Stimulated activated naive B cell treated with anti-CD40 and anti-IgM and Interleukin-4, amounts not matched to agents 10 μg/mL and 1 μg/mL and 100 μg/mL, for 72 hours (primary cell): ENCODE measurements at places on chromosomes 12 and 14.

DNA sequence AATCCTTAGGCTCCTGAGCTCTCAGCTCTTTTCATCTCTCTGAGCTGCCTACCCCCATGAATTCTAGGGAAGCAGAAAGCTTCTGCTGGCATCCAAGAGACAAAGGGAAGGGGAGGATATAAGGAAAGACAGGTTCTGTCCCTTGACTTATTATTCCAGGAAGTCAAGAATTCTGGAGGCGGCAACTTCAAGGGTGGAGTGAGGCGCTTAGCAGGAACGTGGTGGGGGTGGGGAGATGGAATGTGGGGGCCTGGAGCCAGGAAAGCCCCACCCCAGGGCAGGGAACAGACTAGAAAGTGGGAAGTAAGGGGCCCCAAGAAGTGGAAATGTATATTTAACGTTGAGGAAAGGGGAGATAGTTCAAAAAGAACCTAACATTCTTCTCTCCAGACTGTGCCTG, 1.4 kb downstream of the CALCOCO1 start:
- no peak for DNase-seq

DNA sequence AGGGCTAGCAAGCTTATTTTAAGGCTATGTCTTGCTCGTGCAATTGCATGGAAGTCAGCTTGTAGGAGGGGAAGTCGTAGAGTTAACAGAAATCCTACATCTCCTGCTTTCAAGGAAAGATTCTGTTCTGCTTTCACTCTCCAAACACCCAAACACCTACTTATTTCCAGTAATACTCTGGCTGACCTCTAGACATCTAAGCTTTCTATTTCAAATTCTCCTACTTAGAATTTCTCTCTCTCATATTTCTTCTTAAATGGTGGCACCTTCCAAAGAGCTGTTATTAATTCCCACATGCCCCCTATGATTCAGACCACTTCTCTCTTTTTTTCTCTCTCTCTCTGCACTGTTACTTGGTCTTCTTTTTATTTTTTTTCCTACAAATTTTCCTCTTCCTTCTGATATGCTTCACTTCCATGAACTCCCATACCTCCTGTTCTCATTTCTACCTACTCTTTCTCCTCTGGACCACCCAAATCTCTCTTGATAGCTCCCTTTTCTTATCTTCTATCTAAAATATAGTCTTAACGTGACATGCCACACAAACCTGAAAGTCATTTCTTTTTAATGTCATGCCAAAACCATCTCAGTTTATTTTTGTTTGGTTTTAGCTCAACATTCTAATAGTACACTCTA, 90.8 kb downstream of the RPS6KA5 start:
- DNase-seq = no peak

DNA sequence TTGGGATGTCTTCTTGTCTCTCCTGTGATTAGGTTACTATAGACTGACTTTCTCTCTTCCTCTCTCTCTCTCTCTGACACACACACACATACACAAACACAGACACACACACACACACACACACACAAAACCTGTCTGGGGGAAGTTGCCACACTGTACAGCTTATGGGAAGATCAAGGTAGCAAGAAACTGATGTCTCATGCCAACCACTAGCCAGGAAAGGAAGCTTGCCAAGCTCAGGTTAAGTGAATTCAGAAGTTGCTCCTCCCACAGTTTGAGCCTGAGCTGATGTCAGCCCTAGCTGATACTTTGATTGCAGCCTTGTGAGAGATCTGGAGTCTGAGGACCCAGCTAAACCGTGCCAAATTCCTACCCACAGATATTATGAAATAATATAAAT, 67.1 kb downstream of the PPFIA2 start:
- DNase-seq = no peak

DNA sequence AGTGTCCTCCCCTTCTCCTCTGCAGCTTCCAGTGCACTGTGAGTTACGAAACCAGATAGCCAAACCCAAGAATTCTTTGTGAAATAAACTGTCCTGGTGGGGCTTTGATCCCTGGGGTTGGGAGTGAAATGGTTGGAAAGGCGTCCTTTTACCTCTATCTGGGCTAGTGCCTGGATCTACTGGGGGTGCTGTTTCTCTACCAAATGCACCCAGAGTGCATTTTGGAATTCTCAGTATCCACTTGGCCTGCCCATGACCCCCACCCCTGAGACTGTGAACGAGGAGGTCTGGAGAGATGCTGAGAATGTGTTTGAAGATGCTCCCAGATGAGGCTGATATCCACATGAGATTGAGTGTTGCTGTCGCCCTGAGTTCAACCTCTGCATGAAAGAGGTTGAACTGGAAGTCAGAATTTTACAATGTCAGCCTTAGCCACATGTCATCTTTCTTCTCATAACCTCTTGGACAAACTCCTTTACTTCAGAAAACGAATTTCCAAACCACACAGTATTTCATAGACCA, 87.1 kb upstream of the CLMN start:
- no peak for DNase-seq

DNA sequence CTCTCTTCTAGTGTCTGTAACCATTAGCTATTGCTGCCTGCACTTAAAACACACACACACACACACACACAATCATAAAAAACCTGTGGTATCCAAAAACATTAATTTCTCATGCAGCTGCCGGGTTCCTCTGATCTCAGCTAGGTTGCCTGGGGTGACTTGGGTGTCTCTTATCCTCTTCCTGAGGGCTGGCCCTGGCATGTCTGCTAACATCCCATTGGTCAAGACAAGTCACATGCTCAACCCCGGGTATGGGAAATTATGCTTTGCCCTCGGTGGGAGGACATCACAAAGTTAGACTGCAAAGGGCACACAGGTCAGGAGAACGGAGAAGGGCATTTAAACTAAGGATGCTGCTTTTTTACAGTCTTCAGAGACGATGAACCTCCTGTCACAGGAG, 55.7 kb downstream of the TRPV4 start:
- no peak for DNase-seq

DNA sequence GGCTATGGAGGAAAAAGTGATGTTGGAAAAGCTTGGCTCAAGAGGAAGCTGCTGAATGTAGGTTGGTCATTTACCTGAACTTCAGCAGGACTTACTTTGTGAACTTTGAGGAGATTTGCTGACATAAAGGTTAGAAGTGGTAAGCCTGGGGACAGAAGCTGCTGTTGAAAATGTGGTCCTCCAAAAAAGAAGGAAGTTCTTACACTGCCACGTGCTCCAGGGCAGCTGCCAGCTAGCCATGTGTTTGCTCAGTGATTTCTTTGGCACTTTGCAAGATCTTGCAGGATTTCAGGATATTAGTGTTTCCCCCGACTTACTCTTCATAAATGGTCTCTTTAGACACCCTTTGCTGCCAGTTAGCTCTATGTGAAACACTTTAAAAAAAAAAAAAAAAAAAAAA, 14.8 kb upstream of the DYRK2 start:
- DNase-seq = no peak

DNA sequence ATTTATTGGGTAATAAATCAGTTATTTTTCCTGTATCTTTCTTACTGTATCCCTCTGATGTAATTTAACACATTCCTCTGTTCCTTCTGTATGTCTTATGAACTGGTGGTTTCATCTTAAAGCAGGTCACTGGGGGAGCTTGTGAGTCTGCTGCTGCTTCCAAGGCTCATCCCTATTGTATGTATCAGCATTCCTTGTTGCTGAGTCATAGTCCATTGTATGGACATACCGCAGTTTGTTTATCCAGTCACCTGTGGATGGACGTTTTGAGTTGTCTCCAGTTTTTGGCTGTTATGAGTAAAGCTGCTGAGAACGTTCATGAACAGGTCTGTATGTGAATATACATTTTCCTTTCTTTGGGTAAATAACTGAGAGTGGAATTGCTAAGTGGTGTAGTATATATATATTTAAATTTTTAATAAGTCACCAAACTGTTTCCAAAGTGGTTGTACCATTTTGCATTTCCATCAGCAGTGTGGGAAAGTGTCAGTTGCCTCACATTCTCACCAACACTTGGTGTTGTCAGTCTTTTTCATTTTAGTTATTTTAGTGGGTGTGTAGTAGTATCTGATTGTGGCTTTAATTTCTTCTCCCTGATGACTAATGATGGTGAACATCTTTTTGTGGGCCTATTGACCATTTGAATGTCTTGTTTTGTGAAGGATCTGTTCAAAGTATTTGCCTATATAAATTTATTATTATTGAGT, 82.7 kb downstream of the BEGAIN start:
- no peak for DNase-seq

- no peak for DNase-seq
These were observed 197.8 kb downstream of the FSCB start for GRCh38 chr14:44309331-44309730.

- DNase-seq = no peak
These were observed 172.2 kb downstream of the NAV3 start for GRCh38 chr12:78002878-78003277.

DNA sequence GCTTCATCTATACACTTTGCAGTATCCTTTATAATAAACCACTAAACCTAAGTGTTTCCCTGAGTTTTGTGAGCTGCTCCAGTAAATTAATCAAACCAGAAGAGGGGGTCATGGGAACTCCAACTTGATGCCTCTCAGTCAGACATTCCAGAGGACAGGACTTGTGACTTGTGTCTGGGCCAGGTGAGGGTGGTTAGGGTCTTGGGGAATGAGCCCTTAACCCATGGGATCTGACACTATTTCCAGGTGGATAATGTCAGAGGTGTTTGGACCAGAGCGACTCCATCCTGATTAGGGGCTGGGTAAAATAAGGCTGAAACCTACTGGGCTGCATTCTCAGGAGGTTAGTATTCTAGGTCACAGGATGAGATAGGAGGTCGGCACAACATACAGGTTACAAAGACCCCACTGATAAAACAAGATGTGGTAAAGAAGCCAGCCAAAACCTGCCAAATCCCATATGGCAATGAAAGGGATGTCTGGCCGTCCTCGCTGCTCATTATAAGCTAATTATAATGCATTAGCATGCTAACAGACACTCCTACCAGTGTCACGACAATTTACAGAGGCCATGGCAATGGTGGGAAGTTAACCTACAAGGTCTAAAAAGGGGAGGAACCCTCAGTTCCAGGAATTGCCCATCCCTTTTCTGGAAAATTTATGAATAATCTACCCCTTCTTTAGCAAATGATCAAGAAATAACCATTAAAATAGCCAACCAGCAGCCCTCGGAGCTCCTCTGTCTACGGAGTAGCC, 58.7 kb downstream of the BCAT1 start:
- DNase-seq = no peak

DNA sequence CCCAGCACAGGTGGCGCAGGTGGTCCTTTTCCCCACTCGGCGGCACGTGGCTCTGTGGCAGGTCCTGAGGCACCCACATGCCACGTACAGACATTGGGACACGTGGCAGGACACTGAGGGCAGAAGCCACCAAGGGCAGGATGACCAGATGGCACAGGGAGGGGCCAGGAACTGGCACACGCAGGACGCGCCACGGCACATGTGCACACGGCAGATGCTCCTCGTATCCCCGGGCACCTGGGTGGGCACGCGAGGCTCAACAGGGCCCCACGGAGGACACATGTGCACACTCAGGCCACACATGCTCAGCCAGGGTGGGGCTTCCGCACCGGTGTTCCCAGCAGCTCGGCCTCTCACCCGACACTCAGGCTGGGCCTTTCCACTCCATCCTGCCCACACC, 52.0 kb downstream of the FBRSL1 start:
- DNase-seq = no peak

DNA sequence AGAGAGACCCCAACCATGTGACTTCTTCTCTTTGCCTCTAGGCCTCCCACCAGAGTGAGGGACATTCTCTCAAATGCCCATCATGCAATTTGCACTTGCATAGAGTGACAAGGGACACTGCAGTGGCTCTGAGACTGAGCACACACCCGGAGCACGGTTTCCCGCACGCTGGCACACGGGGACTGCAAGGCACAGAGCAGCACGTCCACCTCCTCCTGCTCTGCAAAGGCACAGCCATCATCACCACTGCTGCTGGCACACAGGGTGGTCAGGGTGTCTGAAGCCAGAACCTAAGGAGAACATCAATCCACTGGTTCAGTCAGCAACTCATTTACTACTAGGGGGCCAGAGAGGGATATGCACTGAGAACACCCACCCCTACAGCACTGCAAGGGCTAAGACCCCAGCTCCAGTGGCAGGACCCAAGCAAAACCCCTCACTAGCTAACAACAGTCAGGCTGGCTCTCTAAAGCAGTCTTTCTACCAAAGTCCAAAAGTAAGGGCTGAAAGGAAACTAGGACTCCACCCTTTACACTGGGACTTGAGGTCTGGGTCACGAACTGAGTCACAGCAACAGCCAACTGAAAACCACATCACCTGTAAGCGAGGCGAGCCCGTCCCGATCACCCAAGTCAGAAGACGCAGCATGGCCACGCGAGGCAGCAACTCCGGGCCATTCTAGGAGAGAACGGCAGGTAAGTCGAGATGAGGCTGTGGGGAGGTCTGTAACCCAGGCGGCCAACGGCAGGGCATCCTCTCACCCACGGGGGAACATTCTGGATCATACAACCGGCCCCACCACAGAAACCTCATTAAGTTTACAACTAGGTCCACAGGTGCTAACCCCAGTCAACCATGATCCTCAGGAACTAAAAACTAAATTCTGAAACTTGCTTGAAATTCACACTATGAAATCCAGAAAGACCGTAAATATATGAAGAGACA, 37.9 kb downstream of the GCN1 start:
- no peak for DNase-seq

- DNase-seq = no peak
These were observed 30.3 kb upstream of the CLIP1 start for GRCh38 chr12:122452701-122453285.

DNA sequence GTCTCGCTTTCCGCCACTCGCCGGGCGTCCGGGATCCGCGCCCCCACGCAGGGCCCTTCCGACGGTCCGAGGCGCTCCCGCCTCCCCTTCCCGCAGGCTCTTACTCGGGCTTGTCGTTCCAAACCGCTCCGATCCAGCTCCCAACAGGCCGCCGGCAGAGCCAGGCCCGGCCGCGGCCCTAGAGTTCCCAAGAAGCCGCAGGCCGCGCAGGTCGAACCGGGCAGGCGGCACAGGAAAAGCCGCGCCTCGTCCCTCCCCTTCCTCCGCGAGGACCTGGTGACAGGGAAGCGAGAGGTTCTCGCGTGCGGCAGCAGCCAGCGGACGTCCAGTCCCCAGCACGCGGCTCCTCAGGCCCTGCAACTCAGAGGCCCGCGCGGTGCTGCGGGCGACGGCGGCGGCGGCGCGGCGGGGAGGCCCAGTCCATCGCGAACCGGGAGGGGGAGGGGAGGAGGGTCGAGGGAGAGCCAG, 272 bp downstream of the HECTD1 start:
- DNase-seq = no peak

DNA sequence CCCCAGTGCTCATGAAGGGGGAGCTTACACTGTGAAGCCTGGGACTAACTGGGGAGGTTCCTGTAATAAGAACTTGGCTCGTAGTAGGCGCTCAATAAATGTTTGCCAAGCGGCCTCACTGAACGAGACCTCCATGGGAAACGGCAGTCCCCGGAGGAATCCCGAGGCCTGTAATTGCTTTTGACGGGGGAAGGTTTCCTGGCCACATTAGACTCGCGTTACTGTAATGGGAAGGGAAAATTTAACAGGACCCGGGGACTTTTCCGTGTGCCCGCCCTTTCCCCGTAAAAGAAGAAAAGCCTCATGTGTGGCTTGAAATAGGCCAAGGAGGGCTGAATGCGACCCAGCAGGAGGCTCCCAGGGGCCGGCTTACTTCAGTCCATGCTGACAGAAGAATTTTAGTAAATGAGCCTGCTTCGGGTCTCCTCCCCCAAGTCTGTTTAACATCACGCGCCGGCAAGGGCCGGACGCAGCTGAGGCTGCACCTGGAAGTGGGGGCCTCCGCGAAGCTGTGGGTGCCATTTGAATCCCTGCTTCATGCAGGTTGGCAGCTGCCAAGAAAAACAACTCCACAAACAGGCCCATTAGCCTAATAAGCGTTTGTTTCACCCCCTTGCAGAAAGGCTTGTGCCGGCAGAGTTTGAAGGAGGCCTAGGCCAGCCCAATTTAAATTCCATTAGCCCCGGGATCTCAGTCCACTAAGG, 39.8 kb upstream of the PWP1 start:
- DNase-seq = no peak
